ENCODE measurements at places on chromosomes 2 and 18.

- DNase-seq, result no peak
Observed at GRCh38 chr2:241983571-241984270, 114.2 kb downstream of the RTP5 start.

- no peak for DNase-seq
Observed at GRCh38 chr2:47950340-47951301, 44.3 kb upstream of the FBXO11 start.

GRCh38 chr2:40680547-40680946, 228.7 kb upstream of the SLC8A1 start:
- DNase-seq, result no peak

GRCh38 chr2:144708626-144709025, 188.7 kb upstream of the ZEB2 start:
- no peak for DNase-seq

DNA sequence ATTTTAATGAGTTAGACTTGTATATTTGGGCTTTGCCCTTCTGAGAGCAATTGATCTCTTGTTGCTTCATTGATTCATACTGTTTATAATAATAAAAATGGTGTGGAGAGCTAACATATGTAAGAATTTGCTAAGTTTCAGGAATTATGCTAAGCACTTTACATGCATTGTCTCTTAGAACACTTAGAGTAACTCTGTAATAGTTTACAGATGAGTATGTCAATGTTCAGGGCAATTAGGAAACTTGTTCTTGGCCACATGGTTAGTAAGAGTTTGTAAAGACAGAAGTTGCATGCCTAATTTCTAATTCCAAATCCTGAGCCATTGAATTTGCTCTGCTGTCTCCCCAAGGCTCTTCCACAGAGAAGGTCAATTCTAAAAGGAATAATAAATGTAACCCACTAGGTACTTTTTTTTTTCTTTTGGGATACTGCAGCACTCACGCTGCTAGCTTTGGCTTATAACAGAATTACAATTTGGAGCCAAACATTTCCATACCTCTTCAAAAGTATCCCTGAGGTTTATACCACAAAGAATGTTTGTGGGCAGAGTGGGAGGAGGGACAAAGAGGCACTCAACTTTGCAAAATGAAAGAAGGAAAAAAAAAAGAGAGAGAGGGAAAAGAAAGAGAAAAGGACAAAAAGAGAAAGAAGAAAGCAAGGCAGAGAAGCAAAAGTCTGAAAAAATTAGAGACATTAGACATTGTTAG, 232.4 kb downstream of the CALCRL start:
- DNase-seq, result no peak

- no peak for DNase-seq
Observed at GRCh38 chr2:231396058-231396821, 730 bp downstream of the B3GNT7 start.

DNA sequence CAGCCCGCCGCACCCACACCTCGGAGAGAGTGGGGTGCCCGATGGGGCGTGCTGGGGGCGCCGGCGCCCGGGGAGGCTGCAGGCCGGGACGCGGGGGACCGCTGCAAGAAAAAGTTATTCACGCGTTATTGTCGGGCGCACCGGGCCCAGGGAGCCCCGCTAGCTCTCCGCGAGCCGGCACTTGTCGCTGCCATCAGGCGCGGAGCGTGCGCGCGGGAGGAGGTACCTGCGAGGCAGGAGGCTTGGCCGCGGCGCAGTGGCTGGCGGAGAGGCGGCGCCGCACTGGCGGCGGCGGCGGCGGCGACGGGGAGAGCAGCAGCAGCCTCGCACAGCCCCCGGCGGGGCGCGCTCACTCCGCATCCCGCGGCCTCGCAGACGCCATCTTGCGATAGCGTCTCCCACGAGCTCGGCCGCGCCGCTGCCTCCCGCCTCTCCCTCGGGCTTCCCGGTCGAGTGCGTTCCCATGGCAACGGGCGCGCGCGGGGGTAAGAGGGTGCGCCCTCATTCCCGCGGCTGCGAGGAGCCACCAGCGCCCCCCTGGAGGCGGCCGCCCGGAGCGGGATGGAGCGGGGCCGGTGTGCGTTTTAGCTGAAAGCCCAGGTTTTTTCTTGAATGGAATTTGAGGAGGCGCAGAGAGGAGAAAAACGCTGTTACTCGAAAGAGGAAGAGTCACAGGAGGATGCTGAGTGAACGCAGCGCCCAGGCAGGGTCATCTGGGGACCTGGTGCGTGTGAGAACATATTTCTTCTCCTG, at the start of gene CHN1:
Gene CHN1 (minus strand): TSS at position 402 of the 753 bp plus-strand sequence. CDS start 469 bp downstream, outside the sequence.
- DNase-seq, result no peak

- no peak for DNase-seq
Observed at GRCh38 chr18:54157646-54158385, 66.7 kb downstream of the MBD2 start.

DNA sequence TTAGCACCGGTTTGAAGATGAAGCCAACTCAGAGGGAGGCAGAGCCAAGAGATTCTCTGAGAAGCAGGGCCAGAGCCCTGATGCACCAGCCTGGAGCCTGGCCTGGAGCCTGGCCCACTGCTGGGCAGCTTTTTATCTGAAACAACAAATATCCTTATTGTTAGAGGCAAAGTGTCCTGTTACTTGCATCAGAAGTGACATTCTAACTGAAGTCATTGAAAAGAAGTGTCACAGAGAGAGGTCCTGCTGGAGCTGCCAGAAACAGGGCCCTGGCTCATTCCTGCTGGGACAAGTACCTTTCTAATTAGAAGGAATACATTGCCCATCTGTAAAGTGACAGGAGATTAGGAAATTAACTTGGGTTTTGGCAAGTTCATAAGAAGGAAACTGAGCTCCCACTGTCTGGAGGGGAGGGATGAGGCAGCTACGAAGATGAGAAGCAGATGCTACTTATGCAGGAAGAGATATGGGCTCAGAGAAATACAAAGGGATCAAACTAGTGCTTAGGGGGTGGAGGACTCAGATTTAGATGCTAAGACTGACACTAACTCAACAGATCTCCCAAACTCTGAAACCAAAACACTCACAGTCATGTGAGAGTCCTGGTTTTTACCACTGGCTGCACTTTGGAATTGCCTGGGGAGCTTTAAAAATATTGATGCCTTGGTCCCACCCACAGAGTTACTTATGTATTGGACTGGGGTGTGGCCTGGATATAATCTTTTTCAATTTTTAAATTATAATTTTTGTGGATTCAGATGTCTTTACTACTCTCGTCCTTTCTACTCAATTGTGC, 11.0 kb upstream of the HK2 start:
- no peak for DNase-seq

DNA sequence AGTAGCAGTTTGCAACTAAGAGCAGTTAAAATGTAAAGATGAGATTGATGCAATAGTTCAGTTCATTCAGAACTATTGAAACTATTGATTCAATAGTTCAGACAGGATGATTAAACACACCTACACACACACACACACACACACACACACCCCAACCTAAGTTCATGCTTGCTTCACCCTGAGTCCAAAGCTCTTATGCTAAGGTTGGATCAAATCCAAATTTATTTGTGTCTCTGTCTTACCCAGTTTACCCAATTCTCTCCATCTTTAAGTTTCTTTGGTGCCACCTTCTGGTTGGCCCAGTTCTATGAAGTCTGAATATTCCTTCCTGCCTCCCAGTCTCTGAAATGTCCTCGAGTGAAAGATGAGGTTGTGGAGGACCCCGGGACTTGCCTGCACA, 5.1 kb downstream of the SERPINB8 start:
- no peak for DNase-seq

DNA sequence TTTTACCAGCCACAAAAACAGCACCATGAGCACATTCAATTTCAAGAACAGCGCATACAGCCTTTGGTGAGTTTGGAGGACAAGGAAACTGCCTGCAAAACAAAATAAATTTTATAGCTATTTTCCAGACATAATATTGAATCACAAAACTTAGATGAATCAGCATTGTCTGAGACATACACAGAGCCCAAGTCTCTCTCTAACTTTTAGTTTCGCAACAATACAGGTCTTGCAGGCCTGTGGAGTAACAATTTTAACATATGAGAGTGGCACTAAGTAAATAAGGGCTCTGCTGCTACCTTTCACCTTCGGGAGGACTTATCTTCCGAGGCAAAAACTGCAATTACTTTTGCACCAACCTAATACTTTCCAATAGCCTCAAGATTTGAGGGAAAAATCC, 56.1 kb upstream of the PEX13 start:
- no peak for DNase-seq

GRCh38 chr2:239956818-239957261, 68.3 kb downstream of the NDUFA10 start:
- no peak for DNase-seq

DNA sequence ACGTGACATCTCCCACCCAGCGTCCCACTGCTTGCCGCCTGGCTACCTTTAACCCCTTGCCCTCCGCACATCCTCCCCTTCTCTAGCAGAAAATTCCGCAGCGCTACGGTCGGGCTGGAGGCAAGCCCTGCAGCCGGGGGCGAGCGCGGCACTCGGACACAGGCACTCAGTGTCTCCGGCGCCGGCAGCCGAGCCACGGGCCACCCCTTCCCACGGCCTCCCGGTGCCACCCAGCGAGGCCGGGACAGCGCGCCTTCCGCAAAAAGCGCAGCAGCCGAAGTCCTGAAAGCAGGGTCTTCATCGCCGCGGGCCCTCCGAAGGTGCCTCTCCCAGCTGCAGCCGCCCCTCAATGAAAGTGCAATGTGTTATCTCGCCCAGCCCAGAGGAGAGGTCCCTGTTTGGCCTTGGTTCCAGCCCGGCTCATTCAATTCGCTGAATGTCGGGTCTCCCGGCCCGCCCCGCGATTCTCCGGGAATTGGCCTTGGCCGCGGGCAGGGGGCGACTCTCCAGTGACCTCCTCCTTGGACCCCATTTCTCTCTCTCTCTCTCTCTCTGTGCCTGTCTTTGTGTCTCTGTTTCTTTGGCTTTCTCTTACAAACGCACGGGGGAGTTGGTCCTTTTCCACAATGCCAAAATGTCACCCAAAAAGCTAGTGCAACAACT, 1.1 kb downstream of the DLGAP1 start:
- no peak for DNase-seq

DNA sequence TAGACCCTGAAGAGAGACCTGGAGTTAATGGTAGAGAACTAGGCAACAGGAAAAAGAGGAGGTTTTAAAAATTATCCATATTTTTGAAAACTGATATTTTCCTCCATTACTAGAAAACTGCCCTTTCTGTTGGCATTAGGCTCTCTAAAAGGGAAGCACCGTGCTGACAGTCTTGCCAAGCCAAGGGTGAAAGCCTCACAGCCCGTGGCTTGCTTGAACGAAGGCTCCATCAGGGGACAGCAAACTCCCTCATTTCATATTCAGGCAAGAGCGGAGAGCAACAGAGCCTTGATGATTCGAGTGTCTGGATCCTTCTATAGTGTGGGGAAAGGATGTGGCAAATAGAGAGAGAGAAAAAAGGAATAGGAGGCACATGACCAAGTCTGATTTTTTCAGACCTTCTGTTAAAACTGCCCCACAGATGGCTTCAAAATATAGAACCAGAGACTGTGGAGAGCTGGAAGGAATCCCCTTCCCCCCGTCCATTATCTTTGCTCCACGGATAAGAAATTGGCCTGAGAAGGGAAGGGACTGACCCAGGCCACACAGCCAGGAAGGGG, 67.0 kb downstream of the CACNB4 start:
- DNase-seq, result no peak

DNA sequence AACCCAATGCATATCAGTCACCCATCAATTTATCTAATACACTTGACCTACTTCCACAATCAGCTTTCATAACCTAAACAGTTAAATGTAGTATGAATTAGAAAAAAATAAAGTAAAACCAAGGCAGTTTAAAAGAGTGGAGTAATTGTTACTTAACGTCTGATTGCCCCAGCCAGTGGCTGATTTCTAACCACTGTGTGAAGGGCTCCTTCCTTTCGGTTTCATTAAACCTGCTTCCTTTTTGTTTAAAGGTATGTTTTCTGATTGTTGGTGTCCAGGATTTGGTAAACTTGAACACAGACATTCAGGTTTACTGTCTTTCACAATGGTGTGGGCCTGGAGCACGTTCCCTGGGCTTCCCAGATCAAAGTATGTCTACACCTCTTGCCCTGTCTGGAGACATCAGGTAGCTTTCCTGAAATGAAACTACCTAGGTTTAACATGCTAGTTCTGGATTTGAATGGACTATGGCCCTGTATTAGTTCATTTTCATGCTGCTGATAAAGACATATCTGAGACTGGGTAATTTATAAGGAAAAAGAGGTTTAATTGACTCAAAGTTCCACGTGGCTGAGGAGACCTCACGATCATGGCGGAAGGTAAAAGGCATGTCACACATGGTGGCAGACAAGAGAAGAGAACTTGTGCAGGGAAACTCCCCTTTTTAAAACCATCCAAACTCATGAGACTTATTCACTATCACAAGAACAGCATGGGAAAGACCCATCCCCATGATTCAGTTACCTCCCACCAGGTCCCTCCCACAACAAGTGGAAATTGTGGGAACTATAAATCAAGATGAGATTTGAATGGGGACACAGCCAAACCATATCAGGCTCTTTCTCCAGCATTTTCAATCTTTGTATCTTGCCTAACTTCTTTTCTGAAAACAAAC, 605.2 kb upstream of the ID2 start:
- no peak for DNase-seq

DNA sequence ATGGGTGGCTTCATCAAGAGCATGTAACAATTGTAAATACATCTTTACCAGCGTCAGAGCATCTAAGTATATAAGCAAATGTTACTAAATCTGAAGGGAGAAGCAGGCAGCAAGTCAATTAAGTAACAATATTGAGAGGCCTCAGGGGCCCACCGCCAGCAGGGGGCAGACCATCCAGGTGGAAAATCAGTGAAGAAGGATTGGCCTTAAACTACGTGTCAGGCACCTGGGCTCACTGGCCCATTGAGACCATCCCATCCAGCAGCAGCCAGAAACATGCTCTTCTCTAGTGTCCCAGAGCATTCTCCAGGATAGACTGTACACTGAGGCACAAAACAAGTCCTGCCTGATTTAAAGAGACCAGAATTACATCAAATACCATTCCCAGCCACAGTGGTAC, 96.2 kb upstream of the SNTG2 start:
- DNase-seq, result peak; percentile 52

DNA sequence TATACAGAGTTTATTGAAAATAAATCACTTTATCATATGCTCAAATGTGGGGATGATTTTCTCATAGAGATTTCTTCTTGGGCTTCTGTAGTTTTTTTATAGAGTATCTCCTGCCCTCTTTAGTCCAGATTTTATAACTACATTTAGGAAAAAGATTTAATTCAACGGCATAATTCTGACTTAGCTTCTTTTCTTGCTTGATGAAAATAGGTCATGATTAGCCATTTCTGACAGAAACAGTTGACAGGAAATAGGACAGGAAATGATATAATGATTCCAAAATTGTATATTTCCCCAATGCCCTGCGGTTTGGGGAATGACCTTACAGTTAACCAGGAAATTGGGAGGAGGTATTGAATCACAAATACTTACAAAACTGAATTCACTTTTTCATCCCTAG, 1531.9 kb upstream of the ACVR2A start:
- no peak for DNase-seq

GRCh38 chr2:62197011-62197924, 1.4 kb downstream of the B3GNT2 start:
- no peak for DNase-seq

- DNase-seq, result no peak
Observed at GRCh38 chr2:239834143-239834542, 191.0 kb downstream of the NDUFA10 start.

GRCh38 chr18:77132369-77133050, at the start of gene MBP:
Gene MBP (minus strand): TSS chr18:77132783. CDS start chr18:77105261, 27,522 bp downstream.
- DNase-seq, result no peak

GRCh38 chr2:97996679-97997078, 931 bp upstream of the TMEM131 start:
- DNase-seq, result no peak

Data from NCI-H187 treated with DMSO at 0.1 percent for 48 hours (cell line).